Renal cortex interstitium (tissue), 15 donors: ENCODE measurements at places on chromosomes 4 and X.

DNA sequence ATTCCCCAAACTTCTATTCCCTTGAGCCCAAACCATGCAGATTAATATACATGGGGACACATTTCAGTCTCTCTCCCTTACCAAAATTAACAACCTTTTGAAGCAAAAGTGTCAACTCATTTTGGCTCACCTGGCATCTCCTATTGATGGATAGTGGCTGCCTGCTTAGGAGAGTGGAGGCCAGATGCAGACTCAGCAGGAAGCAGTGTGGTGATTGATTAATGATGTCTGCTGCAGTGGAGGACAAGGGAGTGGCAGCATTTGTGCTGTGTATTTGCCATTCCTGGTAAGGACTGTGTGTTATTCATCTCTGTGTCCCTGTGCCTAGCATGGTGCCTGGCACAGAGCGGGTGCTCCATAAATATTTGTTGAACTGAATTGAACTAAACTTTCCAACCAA lies 590.1 kb downstream of the RAB28 start:
- DNase-seq: no peak

DNA sequence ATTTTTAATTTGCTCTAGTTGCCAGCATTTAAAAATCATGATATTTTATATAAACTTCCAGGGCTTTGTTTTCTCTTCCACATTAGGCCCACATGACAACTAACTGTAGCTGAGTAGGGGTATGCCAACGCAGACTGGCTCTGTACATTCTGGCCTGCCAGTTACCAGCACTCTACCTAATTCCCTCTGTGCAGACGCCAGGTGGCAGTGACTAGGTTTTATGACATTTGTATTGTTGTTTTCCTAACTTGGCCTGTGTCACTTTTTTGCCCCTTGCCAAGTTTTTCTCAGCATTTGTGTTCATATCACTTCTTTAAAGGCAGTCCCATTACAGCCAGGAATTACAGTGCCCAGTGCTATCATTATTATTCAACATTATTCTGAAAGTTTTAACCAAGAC lies 347.5 kb downstream of the NKX6-1 start:
- DNase-seq: no peak

GRCh38 chr4:134727696-134728095 lies 526.1 kb upstream of the PABPC4L start:
- DNase-seq: no peak

DNA sequence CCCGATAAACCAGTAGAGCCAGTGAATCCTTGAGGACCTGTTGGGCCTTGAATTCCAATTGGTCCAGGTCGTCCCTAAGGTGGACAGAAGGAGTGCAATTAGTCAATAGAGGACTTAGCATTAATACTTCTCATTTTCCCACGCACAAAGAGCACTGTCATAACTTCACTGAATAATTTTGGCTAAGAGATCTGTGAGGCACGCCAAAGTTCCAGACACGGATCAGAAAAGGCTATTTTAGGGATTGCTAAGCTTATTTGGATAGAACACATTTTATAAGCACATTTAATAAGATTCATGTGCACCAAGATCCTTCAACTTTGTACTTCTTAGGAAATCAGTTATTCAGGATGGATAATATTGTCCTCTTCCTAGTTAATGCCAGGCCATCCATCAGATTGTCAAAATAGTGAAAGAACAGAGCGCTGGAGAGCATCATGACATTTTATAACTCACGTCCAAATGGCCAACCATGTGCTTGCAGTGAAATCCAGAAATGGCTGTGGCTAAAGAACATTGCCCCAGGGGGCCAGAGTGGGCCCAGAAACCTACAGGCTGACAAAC lies 129.8 kb downstream of the ATG4A start:
- no peak for DNase-seq

DNA sequence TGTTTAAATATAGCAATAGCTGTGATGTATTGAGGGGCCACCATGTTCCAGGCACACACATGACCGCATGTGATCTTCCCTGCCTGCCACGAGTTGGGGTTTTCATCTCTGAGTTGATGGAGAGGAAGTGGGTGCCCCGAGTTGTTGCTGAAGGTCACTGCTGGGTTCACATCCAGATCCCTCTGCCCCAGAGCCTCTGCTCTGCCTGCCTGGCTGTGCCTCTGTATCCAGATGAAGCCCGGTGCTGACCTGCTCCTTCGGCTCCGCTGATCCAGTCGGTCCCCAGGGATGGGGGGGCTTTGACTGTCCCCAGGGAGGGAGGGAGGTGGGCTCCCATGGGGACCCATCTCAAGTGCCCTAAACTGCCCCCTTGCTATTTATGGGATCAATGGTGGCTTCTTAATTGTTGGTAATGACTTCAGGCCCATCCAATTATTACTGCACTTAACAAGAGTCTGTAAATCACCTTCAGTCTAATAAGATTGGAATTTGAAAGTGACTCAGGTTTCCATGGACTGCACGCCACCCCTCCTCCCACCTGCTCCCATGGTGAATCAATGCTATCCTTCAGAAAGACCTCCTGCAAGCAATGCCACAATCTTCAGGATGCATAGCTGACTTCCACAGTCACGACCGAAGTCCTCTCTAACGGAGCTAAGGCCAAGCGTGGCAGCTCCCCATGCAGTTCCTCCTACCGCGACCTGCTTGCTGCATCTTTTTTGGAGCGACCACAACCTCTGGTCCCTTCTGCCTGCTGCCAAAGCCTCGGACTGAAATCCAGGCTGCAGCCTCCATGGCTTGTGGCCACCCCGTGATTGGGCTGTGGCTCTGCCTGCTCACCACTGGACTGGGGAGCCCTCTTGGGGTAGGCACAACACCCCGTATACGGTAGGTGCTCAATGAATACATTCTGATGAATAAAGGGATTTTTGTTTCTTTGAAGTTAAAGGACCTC lies 73.1 kb downstream of the CPZ start:
- no peak for DNase-seq

DNA sequence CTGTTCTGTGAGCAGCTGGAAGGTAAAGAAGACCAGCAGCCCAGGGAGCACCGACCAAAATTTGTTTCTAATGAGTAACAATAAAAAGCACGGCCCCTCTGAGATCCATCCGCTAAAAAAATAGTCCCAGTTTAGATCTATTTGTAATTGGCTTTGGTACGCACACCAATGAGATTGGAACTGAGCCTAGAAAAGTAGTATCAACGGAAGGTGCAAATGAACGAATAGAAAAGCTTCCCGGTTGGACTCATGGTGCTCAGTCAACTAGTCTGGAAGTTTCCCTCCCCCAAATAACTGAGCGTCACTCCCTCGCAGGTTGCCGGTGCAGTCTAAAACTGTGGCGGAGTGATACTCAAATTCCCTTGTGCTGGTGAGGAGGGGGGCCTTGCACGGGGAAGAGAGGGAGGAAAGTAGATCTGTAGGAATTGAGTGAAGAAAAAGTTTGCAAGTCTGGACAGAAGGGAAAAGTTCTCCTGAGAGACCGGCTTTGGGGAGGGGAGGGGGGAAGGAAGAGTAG lies at the start of gene COL4A5:
Gene COL4A5 (plus strand): TSS at position 413 of the 517 bp plus-strand sequence. CDS start 288 bp downstream, outside the sequence.
- no peak for DNase-seq

GRCh38 chrX:24241822-24242648 lies 71.8 kb downstream of the SUPT20HL2 start:
- peak; percentile 11 for DNase-seq

GRCh38 chrX:1477801-1478458 lies 25.2 kb upstream of the ASMTL start:
- no peak for DNase-seq

DNA sequence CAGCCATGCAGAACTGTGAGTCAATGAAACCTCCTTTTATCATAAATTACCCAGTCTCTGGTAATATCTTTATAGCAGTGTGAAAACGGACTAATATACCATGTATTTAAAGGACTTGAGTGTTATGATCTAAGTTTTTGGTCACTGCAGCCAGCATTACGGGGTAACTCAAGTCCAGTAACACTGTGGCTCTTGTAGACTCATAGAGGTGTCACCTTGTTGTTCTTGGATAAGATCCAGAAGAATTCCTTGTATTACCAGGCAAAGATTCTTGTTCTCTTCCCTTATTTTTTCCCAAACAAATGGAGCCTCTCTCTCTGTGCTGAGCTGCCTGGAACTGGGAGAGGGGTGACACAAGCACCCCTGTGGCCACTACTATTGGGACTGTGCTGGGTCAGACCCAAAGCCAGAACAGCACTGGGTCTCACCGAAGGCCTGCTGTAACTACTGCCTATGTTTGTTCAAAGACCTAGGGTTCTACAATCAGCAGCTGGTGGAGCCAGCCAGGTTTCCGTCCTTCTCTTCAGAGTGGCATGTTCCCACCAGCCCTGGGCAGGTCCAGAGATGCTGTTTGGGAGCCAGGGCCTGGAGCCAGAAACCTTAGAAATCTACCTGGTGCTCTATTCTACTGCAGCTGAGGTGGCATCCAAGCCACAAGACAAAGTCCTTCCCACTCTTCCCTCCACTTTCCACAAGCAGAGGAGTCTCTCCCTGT lies 43.7 kb upstream of the MED14 start:
- no peak for DNase-seq

- no peak for DNase-seq
Observed at GRCh38 chrX:107542500-107542899, 85.8 kb upstream of the PRPS1 start.

- DNase-seq: no peak
Observed at GRCh38 chrX:115350711-115351381, 61.3 kb downstream of the LUZP4 start.

- DNase-seq: no peak
Observed at GRCh38 chr4:78022517-78022916, 34.6 kb upstream of the FRAS1 start.

- DNase-seq: no peak
Observed at GRCh38 chr4:141074098-141074878, 59.0 kb downstream of the RNF150 start.

DNA sequence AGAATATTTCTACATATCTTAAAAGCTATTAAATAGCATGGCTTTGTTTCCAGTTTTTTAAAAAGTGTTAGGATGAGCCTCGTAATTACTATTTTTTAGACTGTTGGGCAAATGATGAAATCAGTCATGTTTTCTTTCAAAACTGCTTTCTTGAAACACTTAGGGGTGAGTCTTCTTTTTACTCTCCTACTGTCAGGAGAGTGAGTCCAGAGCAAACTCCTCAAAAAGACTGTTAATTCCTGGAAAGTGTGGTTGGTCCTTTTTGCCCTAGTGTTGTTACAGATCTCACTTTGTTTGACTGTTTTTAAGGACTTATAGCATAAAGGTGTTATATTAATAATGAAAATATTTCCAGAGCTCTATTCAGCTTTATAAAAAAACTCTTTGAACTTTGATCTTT lies 6.3 kb downstream of the GSTCD start:
- no peak for DNase-seq

DNA sequence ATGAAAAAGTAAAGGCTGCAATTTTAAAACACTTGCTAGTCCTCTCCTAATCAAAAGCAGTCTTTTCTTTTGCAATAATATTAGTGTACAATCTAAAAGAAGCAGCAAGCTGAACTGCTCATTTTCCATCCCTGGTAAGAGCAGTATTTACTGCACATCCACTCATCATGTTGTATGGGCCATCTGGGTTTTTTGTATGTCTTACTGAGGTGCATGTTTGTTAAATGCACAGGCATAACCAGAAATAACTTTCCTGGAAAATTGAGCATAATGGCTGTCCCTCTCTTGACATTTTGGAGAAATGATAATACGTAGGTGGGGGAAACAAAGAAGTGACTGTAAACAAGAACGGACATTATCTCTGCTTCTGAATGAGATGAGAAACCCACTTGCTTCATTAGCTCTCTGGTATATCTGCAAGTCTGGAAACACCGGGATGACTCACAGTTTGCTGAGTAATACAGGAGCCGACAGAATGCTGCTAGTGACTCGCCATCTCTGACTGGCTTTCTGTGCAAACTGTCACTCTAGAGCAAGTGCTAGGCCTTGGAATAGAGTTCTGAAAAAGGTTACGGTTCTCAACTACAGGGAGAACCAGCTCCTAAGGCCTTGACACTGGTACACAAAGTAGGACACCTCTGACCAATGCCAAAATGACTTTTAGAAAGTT lies 85.7 kb upstream of the MTM1 start:
- no peak for DNase-seq

- DNase-seq: no peak
Observed at GRCh38 chr4:184544788-184545409, 70.5 kb upstream of the IRF2 start.

- no peak for DNase-seq
Observed at GRCh38 chr4:10773010-10773409, 88.4 kb upstream of the CLNK start.

DNA sequence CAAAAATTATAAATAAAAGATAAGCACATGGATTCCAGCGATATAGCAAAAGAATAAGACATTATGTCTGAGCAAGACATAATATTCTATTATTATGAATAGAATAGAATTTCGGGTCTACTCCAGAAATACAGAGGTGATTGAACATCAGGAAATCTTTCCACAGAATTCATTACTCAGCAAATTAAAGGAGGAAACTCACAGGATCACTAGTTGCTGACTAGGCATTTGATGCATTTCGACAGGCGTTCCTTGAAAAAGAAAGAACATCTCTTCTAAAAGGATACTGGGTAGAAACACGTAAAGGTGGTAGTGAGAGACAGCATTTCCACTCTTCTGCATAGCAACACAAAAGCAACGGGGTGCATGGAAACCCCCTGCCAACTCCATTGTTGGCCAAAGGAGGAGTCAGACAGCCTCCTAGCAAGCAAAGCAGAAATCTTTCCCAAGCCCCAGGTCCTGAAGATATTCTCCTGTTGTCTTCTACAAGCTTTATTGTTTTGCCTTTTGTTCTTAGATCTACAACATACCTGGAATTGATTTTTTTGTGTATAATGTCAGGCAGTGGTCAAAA lies 14.3 kb upstream of the PDZD4 start:
- no peak for DNase-seq

- DNase-seq: no peak
Observed at GRCh38 chrX:109733613-109734083, 591 bp upstream of the ACSL4 start.

DNA sequence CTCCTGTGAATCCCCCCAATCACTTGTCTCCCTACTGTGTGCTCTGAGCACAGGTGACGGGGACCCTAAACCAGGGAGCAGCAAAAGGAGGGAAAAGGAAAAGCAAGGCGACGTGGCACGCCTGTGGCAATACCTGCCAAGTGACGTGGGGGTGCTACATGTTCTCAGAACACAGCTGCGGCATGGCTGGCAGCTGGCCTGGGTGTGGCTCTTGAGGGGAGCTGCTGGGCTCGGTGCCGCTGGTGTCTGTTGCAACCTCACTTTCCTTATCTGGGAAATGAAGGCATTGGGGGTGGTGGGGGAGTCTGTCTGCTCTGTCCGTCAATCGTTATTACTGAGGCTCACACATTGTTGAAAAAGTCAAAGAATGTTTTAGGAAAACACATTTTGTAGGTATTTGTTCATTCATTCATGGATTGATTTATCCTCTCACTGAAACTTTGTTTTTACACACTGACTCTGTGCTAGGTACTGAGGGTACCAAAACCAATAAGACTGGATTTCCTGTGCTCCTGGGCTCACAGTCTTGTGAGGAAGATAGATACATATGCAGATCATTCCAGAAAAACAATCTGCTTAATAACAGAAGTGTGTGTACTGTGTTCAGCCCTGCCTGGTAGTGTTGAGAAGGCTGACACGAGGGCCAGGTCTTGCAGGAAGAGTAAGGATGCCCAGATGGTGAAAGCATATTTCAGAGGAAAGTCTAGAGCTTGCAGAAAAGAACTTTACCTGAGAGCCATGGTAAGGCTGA lies 217.6 kb downstream of the PTTG2 start:
- DNase-seq: no peak
